C1 segment of cervical spinal cord (tissue), 14 donors: ENCODE measurements at places on chromosomes 2 and 18.
A peak's percentile ranks its signal among the peaks of the same experiment; 100 is the strongest.

DNA sequence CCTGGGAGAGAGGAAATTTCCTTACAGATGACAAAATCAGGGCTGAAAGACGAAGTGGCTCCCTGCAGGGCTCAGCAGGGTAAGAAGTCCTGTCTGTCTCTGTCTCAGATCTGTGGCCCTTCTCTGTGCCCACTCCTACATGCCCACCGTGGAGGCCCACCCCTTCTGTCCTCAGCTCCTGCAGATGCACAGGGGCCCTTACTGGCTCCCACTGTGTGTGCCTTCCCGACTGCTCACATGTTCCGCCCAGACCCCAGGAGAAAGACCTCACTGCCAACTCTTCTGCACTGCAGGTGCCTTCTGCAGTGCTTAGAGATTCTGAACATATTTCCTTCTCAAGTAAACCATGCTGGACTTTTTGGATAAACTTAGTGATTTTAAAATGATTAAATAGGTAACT lies 1.9 kb upstream of the KCNS3 start:
- DNase-seq, result no peak

- DNase-seq, result no peak
Measured at GRCh38 chr2:121186261-121186660, 98.7 kb downstream of the TFCP2L1 start.

- DNase-seq, result no peak
Measured at GRCh38 chr2:136297312-136297711, 179.4 kb upstream of the CXCR4 start.

GRCh38 chr18:46294751-46295150 lies 190.6 kb downstream of the HAUS1 start:
- DNase-seq, result no peak

GRCh38 chr2:74499940-74500577 lies 656 bp upstream of the LBX2 start:
- DNase-seq, result no peak

GRCh38 chr2:219658874-219659273 lies 31.4 kb downstream of the SLC4A3 start:
- DNase-seq, result no peak

DNA sequence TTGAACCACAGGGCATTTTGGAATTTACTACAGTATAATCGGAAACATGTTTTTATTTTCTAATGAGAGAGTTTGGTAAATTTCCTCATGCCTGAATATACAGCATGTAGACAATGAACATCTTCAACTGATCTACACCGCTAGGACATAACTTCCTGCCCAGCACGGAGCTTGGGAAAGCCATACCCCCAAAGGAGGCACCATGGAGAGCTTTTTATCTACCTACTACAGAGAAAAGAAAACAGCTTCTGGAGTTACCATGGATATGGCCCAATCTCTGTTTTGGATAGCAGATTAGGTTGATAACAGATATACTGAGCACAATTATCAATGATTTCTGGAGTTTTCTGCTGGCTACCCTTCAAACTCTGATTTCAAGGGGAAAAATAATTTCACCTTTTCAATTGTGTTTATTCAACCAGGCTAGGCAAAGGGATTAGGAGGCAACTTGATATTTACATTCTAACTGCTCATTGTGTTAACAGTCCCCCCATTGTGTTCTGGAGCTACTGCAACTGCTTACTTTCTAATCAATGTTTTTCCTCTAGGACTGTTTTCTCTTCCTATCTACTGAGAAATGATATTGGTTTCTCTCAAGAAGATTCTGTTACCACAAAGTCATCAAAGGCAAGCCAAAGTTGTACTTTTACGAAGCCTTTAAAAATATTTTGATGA lies 123.0 kb upstream of the ARHGAP28 start:
- no peak for DNase-seq

- no peak for DNase-seq
Measured at GRCh38 chr2:58856100-58856499, 615.0 kb upstream of the FANCL start.

GRCh38 chr2:71720283-71720560 lies 266.9 kb downstream of the DYSF start:
- no peak for DNase-seq

- DNase-seq, result no peak
Measured at GRCh38 chr2:232955856-232956255, 57.2 kb downstream of the NGEF start.

- no peak for DNase-seq
Measured at GRCh38 chr2:168189835-168190569, 57.4 kb downstream of the STK39 start.

DNA sequence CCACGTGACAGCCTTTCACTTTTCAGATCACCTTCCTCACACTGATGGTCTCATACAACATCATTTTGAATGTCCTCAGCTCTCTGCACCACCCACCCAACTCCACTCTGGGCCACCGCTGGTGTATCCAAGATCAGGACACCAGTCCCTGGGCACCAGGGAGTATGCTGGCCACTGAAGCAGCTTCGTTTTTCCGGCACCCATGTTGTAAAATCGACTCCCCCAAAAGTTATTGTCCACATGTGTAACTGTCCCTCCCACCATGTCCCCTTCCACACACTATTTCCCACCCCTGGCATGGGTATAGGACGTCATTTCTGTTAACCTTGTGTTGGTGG lies 96.4 kb downstream of the TGOLN2 start:
- DNase-seq, result no peak

GRCh38 chr2:165952741-165953211 lies 800 bp downstream of the TTC21B start:
- DNase-seq, result peak; percentile 35

- no peak for DNase-seq
Measured at GRCh38 chr2:179787601-179788000, 73.8 kb downstream of the ZNF385B start.

GRCh38 chr2:188957646-188958045 lies 16.5 kb upstream of the COL3A1 start:
- DNase-seq, result no peak

DNA sequence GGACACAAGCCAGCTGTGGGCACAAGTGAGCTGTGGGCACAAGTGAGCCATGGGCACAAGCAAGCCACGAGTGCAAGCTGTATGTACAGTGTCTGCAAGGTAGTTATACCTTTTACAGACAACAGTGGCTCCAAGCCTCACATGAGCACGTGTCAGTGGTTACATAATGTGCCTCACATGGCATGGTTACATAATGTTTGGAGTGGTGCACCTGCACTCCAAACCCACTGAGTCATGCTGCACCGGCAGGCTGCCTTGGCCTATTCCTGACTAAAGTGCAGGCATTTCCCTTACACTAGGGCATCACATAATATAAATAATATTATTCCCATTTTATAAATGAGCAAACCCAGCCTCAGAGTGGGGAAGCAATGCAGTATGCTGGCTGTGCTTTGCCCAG lies 62.6 kb downstream of the MARCO start:
- DNase-seq, result no peak

DNA sequence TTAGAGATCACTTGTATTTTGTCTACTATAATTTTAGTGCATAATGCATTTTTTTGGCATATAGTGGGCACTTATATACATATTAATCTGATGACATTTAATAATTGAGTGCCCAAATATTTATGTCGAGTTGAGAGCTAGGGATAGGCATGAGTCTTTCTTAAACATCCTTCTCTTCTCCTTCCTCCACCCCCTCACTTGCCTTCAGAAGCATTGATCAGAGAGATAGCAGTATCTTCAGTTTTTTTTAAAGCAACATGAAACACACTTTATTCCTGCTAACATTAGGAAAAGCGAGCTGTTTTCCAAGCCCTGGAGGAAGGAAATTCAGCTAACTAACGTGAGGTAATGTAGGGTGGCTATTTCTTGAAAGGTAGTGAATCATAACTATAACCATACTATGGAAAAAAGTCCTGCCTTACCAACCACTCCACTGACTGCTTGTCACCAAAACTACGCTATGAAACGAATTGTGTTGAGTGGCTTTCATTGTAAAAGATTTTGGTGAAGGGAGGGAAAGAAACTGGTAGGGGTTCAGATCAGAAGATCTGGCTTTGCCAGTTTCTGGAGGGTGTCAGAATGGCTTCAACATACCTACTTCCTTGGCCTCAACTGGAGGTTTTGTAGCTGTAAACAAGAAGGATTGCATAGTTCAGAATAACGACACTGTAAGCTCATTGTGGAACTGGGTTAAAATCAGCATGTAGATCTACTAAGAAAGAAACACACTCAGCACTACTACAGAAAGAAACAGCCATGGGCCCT lies 2.3 kb upstream of the ITGA4 start:
- DNase-seq, result no peak

DNA sequence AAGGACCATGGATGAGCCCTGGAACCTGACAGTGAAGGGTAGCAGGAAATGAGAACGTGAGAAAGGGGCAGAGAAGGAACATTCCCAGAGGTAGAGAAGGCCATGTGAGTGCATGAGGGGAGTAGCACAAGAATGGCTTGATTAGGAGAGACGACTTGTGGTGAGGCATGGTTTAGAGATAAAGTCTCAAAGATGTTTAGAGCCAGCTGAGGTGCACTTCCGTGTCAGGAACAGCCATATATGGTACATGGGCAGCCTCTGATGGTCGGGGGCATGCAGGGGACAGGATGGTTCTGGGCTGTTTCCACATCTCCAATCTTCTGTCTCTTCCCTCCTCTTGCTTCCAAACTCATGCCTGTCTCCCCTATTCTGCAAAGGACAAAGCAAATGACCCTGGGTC lies 28.8 kb upstream of the EFEMP1 start:
- DNase-seq, result no peak

GRCh38 chr2:239522002-239522739 lies 121.4 kb upstream of the HDAC4 start:
- no peak for DNase-seq
